ENCODE measurements at places on chromosomes 3 and 15. TPM values are rescaled to one million over a fixed set of nuclear protein-coding genes. Genes with fewer than 3 reads are reported as not detected.

DNA sequence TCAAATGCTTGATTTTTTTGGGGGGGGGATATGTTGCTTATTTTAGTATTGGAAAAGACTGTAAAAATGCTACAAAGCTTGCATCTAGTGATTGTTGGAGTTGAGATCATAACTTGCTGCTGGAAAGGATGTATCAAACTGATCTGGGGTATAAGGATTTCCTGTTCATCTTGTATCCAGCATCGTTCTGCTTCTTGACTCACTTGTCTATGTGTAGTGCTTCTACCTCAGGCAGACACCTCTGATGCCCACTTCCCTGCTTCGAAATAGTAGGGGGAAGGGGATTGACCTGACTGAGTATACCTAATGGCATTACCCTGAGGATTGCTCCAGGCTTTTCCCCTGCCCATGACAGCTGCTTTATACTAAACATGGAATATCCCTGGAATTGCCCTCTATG, 42.7 kb downstream of the STT3B start:
- DNase-seq = no peak

The CHRM5 gene
- total RNA-seq = not detected

The PAQR9 gene
- total RNA-seq = not detected

- no peak for DNase-seq
Measured at GRCh38 chr3:127079211-127079610, 96.3 kb downstream of the PLXNA1 start.

- no peak for DNase-seq
Measured at GRCh38 chr3:103033841-103034240, 599.0 kb downstream of the ZPLD1 start.

The ZPLD1 gene
- total RNA-seq = not detected

- DNase-seq = no peak
Measured at GRCh38 chr3:192929755-192930547, 12.3 kb upstream of the MB21D2 start.

- DNase-seq = no peak
Measured at GRCh38 chr3:38773528-38773927, 42.5 kb downstream of the SCN10A start.

The RIOX2 gene
- total RNA-seq = 29.9 TPM

The KATNBL1 gene
- 13.4 TPM for total RNA-seq

GRCh38 chr15:36591536-36592411, 12.3 kb downstream of the CDIN1 start:
- peak; percentile 79 for DNase-seq

- no peak for DNase-seq
Measured at GRCh38 chr15:78050826-78051225, 26.7 kb downstream of the TBC1D2B start.

DNA sequence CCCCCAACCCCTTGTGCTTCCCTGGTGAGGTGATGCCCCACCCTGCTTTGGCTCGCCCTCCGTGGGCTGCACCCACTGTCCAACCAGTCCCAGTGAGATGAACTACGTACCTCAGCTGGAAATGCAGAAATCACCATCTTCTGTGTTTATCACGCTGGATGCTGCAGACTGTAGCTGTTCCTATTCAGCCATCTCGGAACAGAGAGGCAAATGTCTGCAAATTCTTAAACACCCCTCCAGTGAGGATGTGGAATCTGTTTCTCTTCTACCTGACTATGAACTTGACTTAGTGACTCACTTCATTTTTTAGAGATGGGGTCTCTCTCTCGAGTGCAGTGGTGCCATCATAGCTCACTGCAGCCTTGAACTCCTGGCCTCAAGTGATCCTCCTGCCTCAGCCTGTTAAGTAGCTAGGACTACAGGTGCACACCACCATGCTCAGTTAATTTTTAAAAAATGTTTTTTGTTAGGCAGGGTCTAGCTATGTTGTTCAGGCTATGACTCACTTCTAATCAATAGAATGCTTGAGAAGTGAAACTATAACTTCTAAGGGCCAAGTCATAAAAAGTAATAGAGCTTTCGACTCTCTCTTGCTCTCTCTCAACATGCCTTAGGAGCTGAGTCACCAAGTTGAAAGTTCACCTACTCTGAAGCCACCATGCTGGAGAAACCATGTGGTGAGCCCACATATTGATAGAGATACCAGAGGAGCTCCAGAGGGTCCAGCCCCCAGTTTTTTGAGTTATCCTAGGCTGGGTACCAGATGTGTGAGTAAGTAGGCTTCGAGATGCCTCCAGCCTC, 11.5 kb upstream of the PARP14 start:
- DNase-seq = peak; percentile 84

DNA sequence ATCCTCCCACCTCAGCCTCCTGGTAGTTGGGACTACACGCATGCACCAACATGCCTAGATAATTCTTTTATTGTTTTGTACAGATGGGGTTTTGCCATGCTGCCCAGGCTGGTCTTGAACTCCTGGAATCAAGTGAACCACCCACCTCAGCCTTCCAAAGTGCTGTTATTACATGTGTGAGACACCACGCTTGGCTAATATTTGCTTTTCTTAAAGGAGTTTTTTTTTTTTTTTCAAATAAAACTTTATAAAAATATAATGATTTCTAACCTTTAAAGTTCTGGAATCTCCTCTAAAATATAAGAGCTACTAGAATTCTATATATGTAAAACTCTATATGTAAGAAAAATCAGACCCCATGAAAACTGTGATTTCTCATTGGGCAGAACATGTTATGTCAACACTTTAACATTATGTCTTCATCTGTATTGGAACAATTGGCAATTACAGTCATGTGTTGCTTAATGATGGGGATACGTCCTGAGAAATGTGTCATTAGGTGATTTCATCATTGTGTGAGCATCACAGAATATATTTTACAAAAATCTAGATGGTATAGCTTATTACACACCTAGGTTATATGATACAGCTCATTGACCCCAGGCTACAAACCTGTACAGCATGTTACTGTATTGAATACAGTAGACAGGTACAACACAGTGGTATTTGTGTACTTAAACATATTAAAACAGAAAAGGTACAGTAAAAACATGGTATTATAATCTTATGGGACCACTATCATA, 377.0 kb downstream of the PLCL2 start:
- DNase-seq = no peak

DNA sequence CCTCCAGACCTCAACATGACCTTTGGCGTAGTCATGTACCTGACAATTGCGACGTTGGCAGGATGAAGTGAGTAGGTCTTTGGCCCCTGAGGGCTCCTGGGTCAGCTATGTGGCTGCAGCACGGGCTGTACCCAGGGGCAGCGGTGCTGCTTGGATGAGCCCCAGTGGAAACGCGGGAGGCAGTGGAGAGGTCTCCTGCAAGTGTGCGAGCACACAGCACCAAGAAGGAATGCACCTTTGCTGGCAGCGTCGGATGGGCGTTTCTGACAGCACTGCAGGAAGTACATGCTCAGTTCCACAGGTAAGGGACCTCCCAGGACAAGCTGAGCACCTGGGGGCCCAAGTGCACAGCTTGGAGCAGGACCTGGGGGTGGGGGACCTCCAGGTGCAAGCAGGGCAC, 67.4 kb upstream of the UNC13C start:
- no peak for DNase-seq

The LRCH3 gene
- 36.5 TPM for total RNA-seq
